ENCODE measurements at places on chromosomes 12 and 14.

GRCh38 chr12:102824218-102824835 is 92.7 kb downstream of the PAH start:
- DNase-seq, result peak; percentile 33

DNA sequence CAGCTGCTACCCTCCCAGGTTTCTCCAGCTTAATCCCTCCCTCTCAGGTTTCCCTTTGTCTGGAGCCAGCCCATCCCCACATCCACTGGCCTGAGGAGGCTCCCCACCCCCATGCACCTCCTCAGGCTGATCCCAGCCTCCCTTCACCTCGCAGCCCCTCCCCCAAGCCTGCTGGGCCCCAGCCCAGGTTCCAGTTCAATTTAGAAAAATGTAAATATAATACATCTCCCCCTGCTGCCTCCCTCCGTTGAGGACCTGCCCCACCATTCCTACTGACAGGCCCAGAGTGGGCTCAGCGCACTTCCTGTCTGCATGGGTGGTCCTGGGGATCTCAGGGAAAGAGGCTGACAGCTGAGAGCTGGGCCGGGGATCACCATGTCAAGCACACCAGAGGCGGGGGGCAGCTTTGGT is 155.8 kb downstream of the NTF3 start:
- DNase-seq, result no peak

GRCh38 chr12:82438356-82438755 is 80.0 kb downstream of the METTL25 start:
- DNase-seq, result no peak

DNA sequence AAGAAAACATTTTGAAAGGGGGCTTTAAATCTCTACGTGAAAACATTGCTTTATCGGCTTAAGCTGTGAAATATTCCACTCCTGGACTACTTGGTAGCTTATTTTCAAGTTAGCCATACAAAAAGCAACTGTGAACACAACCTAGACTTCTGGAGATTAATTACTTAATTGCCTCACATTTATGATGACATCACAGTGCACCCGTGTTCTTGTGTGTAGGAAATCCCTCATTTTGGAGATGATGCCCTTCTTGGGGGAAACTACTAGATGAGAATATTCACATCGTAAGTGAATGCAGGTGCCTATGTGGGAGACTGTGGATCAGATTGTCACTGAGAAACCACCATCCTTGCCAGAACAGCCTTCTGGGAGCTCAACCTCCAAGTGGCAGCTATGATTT is 10.5 kb upstream of the B4GALNT3 start:
- no peak for DNase-seq

GRCh38 chr12:120388691-120389481 is 19.9 kb upstream of the MSI1 start:
- DNase-seq, result no peak

DNA sequence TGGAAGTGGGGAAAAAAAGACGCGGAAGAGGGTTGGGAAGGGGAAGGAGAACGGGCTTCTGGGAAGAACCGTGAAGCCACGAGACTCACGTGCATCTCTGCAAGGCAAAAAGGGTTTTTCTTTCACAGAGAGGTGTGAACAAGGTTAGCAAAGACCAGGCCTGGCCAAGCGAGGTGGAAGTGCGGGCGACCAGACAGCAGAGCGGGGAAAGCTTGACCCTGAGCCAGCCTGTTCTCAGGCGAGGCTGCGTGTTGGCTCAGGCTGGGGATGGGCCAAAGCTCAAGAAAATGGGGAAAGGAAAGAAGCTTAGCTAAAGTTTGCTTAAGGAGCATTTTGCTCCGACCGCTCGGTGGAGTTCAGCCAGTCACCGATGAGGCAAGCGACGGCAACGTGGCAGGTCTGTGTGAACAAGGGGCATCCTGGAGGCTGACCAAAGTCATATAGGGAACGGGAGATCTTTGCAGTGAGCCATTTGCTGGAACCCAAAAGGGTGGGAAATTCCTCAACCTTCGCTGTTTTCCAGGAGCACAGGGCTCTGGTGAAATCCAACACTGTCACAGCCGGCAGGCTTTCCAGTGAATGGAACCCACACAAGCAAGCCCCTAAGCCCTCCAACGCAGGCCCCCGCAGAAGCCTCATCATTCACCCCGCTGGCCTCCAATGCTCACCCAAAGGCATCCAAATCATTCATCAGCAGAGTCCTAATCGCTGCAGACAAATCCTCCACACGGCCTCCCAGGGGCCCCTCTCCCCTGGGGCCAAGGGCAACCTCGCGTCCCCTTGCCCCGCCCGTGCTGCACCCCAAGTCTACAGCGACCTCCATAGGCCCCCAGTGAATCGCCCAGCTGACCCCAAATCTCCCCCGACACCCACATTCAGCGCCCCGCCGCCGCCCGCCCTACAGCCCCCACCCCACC is 754 bp downstream of the ZNF605 start:
- DNase-seq, result peak; percentile 82

DNA sequence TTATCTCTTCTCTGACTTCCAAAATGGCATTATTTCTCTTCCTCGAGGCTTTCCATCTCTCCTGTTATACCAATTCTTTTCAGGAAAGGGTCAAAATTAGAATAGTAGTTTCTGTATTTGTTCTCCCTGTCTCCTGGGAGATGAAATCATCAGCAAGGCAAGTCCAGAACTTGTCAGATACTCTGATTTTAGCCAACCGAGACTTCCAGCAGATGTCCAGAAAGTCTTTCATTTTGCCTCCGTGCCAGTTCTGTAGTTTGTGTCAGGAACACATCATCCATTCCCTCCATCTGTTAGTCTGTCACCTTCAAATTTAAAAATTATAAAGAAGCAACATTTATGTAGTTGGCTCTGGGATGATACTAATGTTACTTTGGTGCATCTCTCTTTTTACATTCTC is 275.7 kb downstream of the CCDC59 start:
- DNase-seq, result no peak

DNA sequence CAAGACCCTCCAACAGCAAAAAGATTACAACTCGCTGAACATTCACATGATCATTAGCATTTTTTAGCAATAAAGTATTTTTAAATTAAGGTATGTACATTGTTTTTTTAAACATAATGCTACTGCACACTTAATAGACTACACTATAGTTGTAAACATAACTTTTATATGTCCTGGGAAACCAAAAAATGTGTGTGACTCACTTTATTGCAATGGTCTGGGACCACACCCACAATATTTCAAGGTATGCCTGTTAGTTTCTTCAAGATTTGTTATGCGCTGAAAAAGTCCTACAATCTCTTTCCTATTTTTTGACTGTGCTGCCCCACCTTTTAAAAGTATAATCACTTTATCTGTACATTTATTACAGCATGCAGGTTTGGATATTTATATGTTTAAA is 30.4 kb upstream of the PCNX4 start:
- DNase-seq, result no peak

DNA sequence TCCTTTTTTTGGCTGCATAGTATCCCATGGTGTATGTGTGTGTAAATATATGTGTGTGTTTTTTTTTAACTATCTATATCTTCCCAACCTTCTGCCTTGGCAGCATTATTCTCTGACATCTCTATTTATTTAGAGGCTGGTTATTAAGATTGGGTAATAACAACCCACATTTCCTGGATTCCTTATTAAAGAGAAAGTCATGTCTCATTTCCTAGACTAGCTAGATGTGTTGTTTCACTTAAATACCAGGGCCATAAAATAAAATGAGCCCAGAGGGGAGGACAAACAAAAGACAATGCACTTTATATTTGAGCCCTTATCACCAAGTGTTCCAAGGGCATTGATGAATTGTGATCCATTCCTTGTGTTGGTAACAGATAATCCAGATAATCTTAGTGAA is 169.1 kb downstream of the SLC5A8 start:
- no peak for DNase-seq

DNA sequence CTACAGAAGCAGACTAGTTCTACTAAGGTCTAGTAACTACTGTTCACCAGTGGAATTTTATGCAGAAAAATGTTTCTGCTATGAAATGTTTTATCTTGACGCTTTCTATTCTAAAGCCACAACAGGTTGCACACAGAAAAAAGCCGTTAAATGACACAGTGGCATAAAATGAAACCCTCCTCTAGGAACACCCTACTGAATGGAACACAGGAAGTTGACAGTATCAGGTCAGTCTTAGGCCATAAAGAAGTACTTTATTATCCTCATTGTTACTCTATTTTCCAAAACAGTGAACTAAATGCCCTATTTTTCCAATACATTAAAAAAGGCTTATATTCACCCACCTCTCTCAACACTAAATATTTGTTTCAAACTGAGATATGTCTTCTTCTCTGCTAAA is 21.9 kb downstream of the EPS8 start:
- DNase-seq, result no peak

GRCh38 chr14:96497586-96497985 is 4.6 kb upstream of the PAPOLA start:
- DNase-seq, result peak; percentile 36

- DNase-seq, result no peak
Observed at GRCh38 chr12:13343375-13343774, 146.8 kb downstream of the EMP1 start.

- DNase-seq, result no peak
Observed at GRCh38 chr12:48349471-48349870, 1.2 kb downstream of the ZNF641 start.

DNA sequence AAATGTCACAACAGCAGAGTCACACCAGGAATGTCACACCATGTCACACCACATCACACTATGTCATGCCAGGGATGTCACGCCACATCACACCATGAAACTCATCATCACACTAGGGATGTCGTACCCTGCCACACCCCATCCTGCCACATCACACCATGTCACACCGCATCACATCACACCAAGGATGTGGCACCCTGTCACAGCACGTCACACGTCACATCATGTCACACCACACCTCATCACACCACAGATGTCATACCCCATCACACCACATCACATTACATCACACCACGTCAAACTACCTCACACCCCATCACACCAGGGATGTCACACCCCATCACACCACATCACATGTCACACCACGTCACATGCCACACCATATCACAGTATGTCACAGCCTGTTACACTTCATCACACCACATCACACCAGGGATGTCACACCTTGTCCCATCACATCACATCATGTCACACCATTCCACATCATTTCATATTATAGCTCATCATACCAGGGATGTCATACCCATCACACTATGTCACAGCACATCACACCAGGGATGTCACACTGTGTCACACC is 90.9 kb downstream of the TMEM121 start:
- no peak for DNase-seq

- DNase-seq, result no peak
Observed at GRCh38 chr14:76837524-76837923, 11.3 kb downstream of the LRRC74A start.

DNA sequence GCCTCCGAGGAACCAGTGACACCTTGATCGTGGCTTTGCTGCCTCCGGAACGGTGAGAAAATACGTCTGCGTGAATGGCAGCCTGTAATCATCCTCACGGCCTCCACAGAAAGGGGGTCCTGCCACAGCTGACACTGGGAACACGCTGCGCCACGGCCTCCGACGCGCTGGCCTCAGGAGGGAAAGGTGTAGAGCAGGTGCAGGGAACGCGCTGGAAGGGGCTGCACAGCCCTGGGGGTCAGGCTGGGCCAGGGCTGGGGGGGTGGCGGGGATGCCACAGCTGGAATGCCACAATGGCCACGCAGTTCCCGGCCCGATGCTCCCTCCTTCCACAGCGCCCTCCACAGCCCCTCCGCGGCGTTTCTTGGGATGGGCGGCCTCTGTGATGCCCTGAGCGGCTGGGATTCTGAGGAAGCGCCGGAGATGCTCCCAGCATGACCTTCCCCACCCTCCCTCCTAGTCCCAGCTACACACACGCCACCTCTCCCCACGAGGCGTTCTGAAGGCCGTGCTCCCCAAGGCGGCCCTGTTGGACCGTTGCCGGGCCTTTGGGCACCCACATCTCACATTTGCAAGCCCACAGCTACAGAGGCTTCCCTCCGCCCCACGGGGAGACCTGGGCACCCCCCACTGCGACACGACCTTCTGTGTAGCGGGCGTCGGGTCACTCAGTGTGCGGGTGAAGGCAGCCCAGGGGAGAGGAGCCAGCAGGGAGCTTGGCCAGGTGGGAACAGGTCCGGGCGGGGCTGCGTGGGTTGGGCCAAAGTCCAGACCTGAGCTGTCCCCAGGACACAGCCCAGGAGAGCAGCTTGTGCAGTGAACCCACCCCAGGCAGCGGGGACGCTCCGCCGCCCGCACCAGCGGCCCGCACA is 31.8 kb upstream of the GALNT9 start:
- DNase-seq, result no peak

All from NB4 (cell line).